ENCODE measurements at places on chromosomes 11 and 22. TPM values are rescaled to one million over a fixed set of nuclear protein-coding genes. Genes with fewer than 3 reads are reported as not detected.

EFCAB6 gene
- 5.9 TPM for total RNA-seq

CDCA5 gene
- 0.96 TPM for total RNA-seq

CCDC86 gene
- 22.9 TPM for total RNA-seq

CD3G gene
- total RNA-seq = 122 TPM

SCGB1D2 gene
- total RNA-seq = 476 TPM

AQP11 gene
- 0.66 TPM for total RNA-seq

SLCO2B1 gene
- 86.9 TPM for total RNA-seq

TEX12 gene
- 1.2 TPM for total RNA-seq

P2RX6 gene
- not detected for total RNA-seq

KCNJ1 gene
- 0.16 TPM for total RNA-seq

TSPAN32 gene
- 1.0 TPM for total RNA-seq

TRIM51 gene
- not detected for total RNA-seq

BAIAP2L2 gene
- 1.0 TPM for total RNA-seq

USP2 gene
- 3.8 TPM for total RNA-seq

C11orf97 gene
- not detected for total RNA-seq

NELL1 gene
- not detected for total RNA-seq

Measured in breast epithelium (tissue), 4 donors.